ENCODE measurements at places on chromosomes 2 and 18. TPM values are rescaled to one million over a fixed set of nuclear protein-coding genes. Genes with fewer than 3 reads are reported as not detected.
A peak's percentile ranks its signal among the peaks of the same experiment; 100 is the strongest.

The ALPG gene
- total RNA-seq, result not detected

The DGUOK gene
- total RNA-seq, result 44.6 TPM

The SERPINB3 gene
- total RNA-seq, result not detected

- DNase-seq, result no peak
Measured at GRCh38 chr18:77250501-77250925, 865 bp downstream of the GALR1 start.

DNA sequence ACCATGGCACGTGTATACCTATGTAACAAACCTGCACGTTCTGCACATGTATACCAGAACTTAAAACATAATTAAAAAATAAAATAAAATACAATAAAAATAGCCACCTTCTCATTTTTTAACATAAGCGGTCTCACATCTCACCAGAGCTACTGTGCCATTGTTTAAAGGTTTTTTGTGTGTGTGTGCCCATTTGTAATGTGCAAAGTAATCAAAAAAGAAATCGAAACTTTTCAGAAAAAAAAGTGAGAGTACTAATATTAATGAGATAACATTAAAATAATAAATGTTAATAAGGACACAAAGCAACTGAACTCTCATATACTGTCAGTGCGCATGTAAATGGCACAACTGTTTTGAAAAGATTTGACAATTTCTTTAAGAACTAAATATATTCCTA lies 60.5 kb downstream of the FANCL start:
- DNase-seq, result no peak

- peak; percentile 15 for DNase-seq
Measured at GRCh38 chr2:43018179-43019024, 208.0 kb downstream of the ZFP36L2 start.

- DNase-seq, result no peak
Measured at GRCh38 chr2:70994009-70994698, 519 bp downstream of the TEX261 start.

DNA sequence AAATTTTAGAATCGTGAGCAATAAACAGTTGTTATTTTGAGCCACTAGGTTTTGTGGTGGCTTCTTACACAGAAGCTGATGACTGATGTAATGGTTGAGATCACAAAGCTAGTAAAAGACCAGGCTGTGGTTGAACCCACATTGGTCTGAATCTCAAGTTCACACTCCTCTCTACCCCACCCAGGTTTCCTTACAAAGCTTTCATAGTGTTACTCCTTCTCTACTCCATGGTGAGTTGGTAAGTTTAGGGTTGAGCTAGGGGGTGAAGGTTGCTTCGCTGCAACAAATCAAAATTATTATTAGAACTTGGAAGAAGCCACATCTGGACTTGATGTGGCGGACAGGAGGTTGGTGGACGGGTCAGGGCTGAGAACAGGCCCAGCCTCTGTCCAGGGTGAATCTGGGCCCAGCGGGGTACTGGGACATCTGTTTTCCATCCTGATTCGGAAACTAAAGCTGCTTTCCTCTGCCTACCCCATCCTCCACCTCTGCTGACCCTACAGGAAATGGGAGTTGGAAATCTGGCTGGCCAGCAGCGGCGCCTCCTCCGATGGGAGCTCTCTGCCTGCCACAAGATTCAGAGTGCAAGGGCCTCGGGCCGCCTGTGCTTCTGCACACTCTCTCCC lies 86.3 kb downstream of the ZFP36L2 start:
- DNase-seq, result peak; percentile 89

DNA sequence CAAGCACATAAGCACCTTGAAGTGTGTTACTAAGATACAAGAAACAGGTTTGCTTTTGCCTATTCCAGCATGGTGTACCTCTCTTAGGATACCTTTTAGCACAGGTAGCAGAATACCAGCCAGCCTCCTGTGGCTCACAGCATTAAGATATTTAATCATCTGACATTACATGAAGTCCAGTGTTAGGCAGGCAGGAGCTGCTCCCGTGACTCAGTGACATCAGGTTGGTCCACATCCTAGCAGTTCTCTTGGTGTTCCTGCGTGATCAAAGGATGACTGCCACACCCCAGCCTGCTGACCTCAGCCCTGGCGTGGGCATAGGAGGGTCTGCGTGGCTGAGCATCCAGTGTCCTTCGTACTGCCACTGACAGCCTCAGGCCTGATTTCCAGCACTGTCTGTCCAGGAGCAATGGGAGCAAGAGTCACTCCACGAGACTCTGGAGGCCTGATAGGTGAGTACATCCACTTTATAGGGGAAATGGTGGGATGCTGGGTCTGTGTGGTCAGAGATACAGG lies 3.6 kb upstream of the DTYMK start:
- no peak for DNase-seq
